ENCODE measurements at places on chromosomes 11 and 22.

DNA sequence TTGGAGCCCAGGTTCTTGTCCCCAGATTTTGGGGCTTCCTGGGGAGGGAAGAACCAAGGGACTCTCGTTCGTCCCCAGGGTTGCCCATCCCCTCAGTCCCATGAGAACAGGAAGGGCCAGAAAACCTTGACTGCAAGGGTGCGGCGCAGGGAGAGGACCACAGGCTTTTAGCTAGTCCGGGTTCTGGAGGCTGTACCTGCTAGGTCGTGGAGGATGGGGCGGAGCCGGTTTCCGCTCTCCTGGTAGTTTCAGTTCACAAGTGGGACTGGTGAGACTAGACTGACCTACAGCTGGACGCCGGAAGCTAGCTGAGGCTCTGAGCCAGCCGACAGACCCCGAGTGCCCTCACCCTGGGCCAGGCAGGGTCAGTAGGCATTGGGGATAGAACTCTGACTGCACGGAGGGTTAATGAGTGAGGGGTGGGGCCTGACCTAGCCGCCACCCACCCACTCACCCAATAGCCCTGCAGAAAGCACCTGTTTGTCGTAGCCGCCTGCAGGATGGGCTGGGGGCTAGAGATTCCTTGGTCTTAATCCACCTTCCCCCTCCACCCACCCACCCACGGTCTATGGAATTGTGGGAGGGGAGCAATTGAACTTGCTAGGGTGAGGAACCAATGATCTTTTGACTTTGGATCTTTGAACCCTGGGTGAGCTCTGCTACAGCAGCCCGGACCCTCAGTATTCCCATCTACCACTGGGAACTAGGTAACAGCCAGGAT lies 1.5 kb downstream of the MAFF start:
- DNase-seq: no peak

GRCh38 chr11:126821827-126822226 lies 178.7 kb downstream of the KIRREL3 start:
- DNase-seq: no peak

GRCh38 chr22:23682077-23682476 lies 8.7 kb upstream of the RGL4 start:
- no peak for DNase-seq

GRCh38 chr11:131572423-131572822 lies 202.0 kb downstream of the NTM start:
- no peak for DNase-seq

GRCh38 chr11:9973921-9974320 lies 310.0 kb downstream of the SWAP70 start:
- no peak for DNase-seq
